Upper lobe of left lung (tissue), 6 donors: ENCODE measurements at places on chromosomes 4 and X.

GRCh38 chrX:39264023-39264422, 462.8 kb downstream of the MID1IP1 start:
- DNase-seq: no peak

GRCh38 chr4:80125252-80126177, 52.5 kb upstream of the ANTXR2 start:
- no peak for DNase-seq

DNA sequence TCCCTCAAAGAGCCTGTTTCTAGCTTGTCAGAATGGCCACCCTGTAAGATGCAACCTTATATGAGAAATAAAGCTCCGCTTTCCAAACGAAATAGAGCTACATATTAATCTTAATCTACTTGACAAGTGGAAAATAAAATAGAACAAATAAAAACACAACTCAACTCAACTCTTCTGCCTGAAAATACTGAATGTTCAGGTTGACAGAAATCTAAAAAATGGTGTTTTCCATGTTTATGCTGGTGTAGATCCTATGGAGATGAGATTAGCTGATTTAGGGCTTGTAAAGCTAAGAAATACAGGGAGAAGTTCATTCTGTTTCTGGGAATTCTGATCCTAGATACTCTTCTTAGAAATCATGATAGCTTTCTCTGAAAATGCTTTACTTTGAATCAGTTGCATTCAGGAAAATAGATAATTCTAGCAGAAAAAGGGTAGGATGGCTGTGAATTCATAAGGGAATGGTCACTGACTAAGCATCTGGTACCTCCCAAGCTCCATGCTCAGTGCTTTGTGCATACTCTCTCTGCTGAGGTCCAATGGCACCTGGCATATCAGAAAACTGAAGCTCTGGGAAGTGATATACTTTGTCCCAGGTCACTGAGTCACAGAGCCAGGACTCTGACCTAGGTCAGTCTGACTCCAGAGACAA, 89.2 kb upstream of the EXOC1L start:
- DNase-seq: no peak

DNA sequence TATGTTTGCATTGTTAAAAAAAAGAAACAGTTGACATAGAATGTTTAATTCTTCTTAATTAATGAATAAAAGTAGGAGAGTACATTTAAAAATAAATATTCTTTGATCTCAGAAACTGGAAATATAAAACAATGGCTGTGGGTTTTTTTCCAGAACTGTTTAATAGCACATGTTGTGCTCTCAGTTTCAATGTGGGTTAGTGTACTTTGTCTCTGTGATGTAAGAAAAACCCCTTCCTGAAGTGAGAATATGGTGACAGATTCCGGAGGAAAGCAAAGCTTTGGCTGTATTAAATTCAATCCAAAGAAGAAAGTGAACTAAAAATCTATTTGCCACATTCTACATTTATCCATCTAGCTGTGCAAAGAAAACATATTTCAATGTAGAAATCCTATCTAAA, 261.9 kb upstream of the ADGRL3 start:
- DNase-seq: no peak

DNA sequence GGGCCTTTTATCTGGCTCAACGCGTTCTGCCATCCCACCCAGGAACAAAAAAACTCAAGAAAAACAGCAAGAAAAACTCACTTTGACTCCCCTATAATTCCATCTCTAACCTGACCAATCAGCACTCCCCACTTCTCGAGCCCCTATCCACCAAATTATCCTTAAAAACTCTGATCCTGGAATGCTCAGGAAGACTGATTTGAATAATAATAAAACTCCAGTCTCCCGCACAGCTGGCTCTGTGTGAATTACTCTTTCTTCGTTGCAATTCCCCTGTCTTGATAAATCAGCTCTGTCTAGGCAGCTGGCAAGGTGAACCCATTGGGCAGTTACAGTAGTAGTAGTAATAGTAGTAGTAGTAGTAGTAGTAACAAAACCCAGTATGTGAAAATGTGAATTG, 165.7 kb upstream of the CASK start:
- DNase-seq: no peak

GRCh38 chr4:6107886-6108285, 89.7 kb upstream of the C4orf50 start:
- no peak for DNase-seq

DNA sequence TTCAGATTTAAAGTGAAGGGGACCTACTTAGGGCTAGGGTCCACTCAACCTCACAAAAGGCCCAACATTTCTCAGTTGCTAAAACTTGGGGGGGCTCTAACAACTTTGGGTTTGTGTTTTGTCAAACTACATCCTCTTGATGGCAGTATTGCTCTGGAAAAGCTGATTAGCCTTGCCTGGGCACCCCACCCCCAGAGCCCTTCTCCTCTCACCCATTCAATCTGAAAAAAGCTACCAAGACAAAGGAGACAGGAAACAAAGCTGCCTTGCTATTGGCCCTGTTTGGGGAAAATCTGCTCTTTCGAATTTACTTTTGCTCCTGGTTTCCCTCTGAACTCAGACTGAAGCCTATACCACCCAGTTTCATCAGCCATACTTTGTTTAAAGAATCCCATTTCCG, 195.2 kb upstream of the STK26 start:
- no peak for DNase-seq

- DNase-seq: no peak
These were observed 292.9 kb downstream of the IL1RAPL1 start for GRCh38 chrX:28880136-28880535.

DNA sequence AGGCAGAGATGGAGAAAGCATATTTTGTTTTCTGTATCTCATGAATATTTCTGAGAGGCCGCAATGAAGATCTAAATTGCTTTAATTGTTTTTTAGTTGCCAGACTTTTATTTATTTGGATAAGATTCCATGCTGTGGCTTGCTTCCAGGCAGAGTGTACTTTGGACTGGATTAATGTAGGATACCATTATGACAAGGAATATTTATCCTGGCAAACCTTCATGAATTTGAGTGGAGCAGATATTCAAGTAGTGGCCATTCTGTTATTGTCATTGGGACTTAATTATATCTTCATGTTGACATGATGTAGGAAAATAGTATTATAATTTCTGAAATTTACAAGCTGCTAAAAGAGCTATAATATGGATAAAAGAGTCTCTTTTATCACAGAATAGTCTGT, 182.9 kb downstream of the C4orf33 start:
- DNase-seq: no peak
